Motor neuron (in vitro differentiated cells): ENCODE measurements at places on chromosomes 4 and X. TPM values are rescaled to one million over a fixed set of nuclear protein-coding genes. Genes with fewer than 3 reads are reported as not detected.

Gene HTN3
- not detected in 2 replicates for total RNA-seq

Gene GDPD2
- total RNA-seq: 5.6 and 6.4 TPM in 2 replicates

Gene NEUROG2
- total RNA-seq: 9.1 and 10.4 TPM in 2 replicates

GRCh38 chr4:79682801-79683530 lies 274.9 kb upstream of the GK2 start:
- no peak for ATAC-seq
